Ovary (tissue), 10 donors: ENCODE measurements at places on chromosomes 16 and 17. TPM values are rescaled to one million over a fixed set of nuclear protein-coding genes. Genes with fewer than 3 reads are reported as not detected.
A peak's percentile ranks its signal among the peaks of the same experiment; 100 is the strongest.

DNA sequence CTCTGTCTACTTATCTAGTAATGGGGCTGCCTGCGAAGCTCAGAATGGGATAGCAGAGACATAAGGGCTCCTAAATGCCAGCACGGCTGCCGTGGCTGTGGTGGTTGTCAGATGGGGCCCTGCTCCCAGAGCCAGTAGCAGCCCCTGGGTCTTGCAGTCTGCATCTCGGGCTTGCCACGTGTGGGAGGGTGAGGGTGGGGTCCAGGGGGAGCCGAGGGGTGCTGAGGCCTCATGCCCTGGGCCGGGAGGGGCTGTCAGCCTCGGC lies 88.8 kb upstream of the GSE1 start:
- no peak overlapping the region for H3K27ac ChIP-seq
- no peak overlapping the region for H3K4me3 ChIP-seq
- no peaks in the 10 kb centered on the region for H3K36me3 ChIP-seq
- DNase-seq = no peak

- peaks cover 2% of the 10 kb centered on the region for H3K4me1 ChIP-seq
- no peak for DNase-seq
- H3K36me3 ChIP-seq = no peaks in the 10 kb centered on the region
- H3K27ac ChIP-seq = no peak overlapping the region
- H3K4me3 ChIP-seq = no peak overlapping the region
Observed at GRCh38 chr16:48441863-48442279, 56.7 kb upstream of the SIAH1 start.

- peak overlapping the region; percentile 86 for H3K27ac ChIP-seq
- H3K36me3 ChIP-seq = no peaks in the 10 kb centered on the region
- peak overlapping the region; percentile 83 for H3K4me3 ChIP-seq
- no peaks in the 10 kb centered on the region for H3K27me3 ChIP-seq
- DNase-seq = no peak
Observed at GRCh38 chr17:67365738-67366192, 612 bp downstream of the PSMD12 start.

DNA sequence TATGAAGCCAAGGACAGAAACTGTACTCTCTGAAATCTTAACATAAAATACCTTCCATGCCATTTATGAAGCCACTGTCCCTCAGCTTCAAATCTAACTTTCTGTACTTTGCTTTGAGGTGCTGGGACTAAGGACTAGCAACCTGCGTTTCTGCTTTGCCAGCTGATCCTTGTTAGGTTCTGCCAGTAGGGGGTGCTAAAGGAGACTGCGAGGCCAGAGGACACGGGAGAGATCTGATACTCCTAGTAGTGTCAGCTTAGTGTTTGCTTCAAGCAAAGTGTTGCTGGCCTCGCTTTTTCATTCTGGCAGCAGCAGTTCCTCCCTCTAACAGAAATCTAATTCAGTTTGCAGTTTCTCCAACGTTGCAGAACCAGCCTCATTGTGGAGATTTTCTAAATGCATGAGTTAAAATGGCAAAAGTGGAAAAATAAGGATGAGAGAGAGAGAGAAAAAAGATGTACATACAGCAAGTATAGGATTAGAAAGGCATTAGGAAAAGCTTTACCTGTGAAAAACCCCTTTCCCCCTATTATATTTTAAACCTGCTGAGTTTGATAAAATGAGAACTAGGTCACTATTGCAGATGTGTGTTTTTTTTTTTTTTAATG lies 297.5 kb downstream of the CA10 start:
- no peak for DNase-seq
- no peaks in the 10 kb centered on the region for H3K4me1 ChIP-seq

DNA sequence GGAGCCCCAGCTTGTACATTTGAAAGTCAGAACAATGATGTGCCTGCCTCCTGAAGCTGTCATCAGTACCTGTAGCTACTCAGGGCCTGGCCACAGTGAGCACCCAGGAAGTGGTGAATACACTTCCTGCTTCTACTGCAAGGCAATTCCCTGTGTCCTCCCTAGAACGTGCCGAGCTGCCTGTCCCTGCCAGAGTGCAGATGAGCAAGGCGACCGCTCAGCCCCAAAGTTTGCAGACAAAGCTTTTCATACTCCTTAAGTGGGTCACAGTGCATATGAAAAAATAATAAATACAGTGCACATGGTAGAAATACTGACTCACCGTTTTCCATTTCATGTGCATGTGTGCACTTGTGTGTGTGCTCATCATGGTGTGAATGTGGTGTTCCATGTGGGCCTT lies 77.3 kb downstream of the MPRIP start:
- peaks cover 49% of the 10 kb centered on the region for H3K4me1 ChIP-seq
- peak overlapping the region; percentile 60 for H3K27ac ChIP-seq
- DNase-seq = no peak
- H3K4me3 ChIP-seq = no peak overlapping the region
- no peaks in the 10 kb centered on the region for H3K36me3 ChIP-seq
- H3K27me3 ChIP-seq = no peaks in the 10 kb centered on the region

DNA sequence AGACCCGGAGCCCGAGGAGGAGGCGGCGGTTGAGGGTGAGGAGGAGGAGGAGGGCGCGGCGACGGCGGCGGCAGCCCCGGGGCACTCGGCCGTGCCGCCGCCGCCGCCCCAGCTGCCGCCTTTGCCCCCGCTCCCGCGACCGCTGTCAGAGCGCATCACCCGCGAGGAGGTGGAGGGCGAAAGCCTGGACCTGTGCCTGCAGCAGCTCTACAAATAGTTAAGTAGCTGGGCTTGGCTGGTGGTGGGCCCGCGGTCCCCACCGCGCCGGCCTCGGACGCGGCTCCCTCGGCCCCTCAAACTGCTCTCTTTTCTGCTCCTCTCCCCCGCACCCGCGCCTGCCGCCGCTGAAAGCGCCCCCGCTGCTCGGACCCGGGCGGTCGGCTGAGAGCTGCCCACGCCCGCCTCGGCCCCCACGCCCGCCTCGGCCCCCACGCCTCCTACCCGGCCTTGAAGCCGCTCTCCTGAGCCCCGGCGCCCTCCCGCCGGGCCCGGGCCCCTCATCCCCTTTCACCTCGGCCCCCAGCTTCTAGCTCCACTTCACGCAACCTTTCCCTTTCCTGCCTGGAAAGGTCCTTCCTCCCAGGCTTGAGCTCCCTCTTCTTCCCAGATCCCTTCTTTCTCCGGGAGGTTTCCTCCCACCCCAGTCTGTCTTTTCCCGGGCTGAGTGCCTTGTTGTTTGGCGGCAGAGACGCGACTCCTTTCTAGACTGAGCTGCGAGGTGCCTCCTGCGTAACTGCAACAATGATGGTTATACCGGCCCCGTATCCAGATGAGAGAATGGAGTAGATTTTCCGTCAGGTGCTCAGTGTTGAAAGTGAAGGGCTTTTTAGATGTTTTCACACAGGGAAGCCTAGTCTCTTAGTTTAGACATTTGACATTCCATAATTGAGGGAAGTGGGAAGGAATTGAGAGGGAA lies 850 bp downstream of the PPM1E start:
- H3K36me3 ChIP-seq = no peaks in the 10 kb centered on the region
- H3K27me3 ChIP-seq = no peaks in the 10 kb centered on the region
- no peak overlapping the region for H3K27ac ChIP-seq
- peak overlapping the region; percentile 37 for H3K4me3 ChIP-seq
- H3K4me1 ChIP-seq = peaks cover 4% of the 10 kb centered on the region

DNA sequence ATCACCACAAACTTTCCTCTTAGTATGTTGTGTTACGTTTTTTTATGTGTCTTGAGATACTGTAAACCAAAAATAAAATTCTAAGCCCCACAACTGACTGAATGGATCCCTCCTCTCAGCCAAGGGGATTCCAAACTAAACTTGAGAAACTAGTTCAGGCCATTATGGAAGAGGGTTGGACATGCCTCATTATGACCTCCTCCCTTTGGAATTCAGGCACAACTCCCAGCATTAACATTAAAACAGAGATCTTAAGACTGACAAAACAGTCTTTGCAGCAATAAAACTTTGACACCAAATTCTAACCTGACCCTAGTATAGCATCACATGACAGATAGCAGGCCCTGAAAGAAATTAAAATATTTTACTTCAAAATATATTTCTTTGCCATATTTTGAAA lies 51.1 kb upstream of the SLC47A1 start:
- no peak for DNase-seq
- no peaks in the 10 kb centered on the region for H3K36me3 ChIP-seq
- H3K27me3 ChIP-seq = no peaks in the 10 kb centered on the region
- no peak overlapping the region for H3K4me3 ChIP-seq
- no peaks in the 10 kb centered on the region for H3K4me1 ChIP-seq

- H3K27ac ChIP-seq = no peak overlapping the region
- no peaks in the 10 kb centered on the region for H3K36me3 ChIP-seq
Observed at GRCh38 chr16:83992624-83993023, 24.6 kb downstream of the NECAB2 start.

- H3K27me3 ChIP-seq = no peaks in the 10 kb centered on the region
- H3K4me3 ChIP-seq = no peak overlapping the region
Observed at GRCh38 chr17:78526231-78527025, 50.8 kb downstream of the DNAH17 start.

DNA sequence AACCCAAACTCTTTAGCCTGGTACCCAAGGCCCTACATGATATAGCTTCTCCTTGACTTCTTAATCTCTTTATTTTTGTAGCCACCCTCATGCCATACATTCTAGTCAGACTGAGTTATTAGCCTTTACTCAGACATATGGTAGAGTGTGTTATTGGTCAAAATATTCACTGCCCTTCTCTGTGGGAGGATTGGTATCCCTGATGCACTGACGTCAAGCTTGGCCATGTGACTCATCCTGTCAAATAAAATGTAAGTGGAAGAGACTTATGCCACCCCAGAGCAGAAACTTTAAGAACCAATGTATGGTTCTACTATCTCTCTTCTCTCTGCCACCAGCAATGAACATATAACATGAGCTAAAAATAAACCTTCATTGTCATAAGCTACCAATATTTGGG lies 12.2 kb upstream of the BEAN1 start:
- H3K4me1 ChIP-seq = no peaks in the 10 kb centered on the region
- no peak for DNase-seq
- H3K27ac ChIP-seq = no peak overlapping the region
- no peak overlapping the region for H3K4me3 ChIP-seq
- H3K27me3 ChIP-seq = no peaks in the 10 kb centered on the region

DNA sequence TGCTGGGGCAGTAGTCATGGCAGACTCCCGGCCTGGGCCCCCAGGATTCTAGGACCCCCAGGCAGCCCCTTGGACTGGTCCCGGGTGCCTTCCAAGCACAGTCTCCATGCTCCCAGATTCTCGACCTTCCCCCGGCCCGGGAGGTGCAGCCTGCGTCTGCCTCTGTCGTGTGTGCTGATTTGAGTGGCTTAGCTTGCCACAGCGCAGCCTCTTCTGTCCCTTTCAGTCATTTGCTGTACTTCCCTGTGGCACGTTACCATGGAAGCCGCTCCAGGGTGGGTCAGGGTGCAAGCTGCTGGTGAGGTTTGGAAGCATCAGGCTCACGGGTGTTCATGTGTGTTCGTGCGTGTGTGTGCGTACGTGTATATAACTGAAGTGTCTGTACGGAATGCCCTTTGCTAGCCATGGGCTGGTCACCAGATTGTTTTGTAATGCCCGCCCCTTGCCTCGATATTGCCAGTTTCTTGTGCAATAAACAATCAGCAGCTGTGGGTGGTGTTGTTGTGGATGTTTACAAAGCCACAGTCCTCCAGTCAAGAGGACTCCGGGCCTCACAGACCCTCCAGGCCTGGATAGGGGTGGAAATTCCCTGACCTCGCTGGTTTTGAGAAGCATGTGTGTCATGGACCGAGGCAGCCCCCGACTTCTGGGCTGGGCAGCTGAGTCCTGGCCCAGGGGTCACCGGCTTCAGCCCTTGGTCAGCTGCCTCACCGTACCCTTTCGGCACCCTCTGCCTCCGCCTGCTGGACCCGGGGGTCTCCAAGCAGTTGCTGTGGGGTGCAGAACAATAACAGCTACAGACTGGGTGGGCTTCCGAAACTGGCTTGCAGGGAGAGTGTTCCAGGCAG lies 9.7 kb upstream of the CLEC18A start:
- no peaks in the 10 kb centered on the region for H3K4me1 ChIP-seq
- H3K36me3 ChIP-seq = no peaks in the 10 kb centered on the region
- no peak overlapping the region for H3K4me3 ChIP-seq
- no peak for DNase-seq

- no peak overlapping the region for H3K27ac ChIP-seq
- H3K4me3 ChIP-seq = no peak overlapping the region
- H3K36me3 ChIP-seq = no peaks in the 10 kb centered on the region
- peaks cover 8% of the 10 kb centered on the region for H3K4me1 ChIP-seq
Observed at GRCh38 chr16:71630808-71631207, 4.8 kb downstream of the MARVELD3 start.

DNA sequence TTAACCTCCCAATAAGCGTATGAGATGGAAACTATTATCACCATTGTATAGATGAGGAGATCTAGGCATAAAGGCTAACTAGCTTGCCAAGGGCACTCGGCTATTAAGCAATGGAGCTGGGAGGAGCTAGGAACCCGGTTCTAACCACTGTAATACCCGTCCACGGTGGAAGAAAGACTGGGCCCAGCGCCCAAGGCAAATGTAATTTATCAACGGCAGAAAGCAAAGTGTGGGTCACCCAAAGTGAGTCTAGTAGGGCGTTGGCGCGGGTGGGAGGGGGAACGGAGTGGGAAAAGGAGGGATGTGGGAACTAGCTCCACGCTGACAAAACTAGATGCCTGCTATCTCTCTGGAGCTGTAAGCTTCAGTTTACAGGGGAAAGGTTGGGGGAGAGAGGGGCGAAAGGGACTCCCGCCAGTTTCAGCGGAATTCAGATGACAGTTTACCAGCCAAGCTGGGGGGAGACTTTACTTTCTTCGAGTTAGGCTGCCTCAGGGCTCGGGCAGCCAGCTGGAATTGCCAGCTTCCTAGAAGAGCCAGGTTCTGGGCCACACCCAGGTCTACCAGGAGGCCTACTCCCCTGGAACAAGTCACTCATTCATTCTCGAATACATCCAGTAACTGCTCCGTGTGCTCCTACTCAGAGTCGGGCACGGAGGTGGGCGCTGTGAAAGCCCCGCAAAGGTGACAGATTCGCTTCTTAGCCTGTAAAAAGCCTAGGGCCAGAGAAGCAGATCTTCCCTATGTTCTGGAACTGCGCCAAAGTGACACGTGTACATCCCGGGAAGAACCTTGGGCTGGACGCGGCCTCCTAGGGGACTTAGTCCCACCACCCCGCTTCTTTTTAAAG lies 837 bp downstream of the LRRC59 start:
- DNase-seq = peak; percentile 47
- peaks cover 5% of the 10 kb centered on the region for H3K4me1 ChIP-seq
- H3K4me3 ChIP-seq = peak overlapping the region; percentile 95
- H3K27me3 ChIP-seq = no peaks in the 10 kb centered on the region

- DNase-seq = no peak
- H3K27ac ChIP-seq = no peak overlapping the region
- no peaks in the 10 kb centered on the region for H3K27me3 ChIP-seq
Observed at GRCh38 chr16:8375232-8375587, 215.1 kb downstream of the TMEM114 start.

GRCh38 chr17:65559461-65559803 lies 2.0 kb downstream of the AXIN2 start:
- H3K36me3 ChIP-seq = no peaks in the 10 kb centered on the region
- H3K27ac ChIP-seq = peak overlapping the region; percentile 96

Gene ATP2A1
- 0.41 TPM for total RNA-seq

Gene SUPT4H1
- total RNA-seq = 47.1 TPM

Gene SALL1
- total RNA-seq = 6.7 TPM

Gene MT4
- not detected for total RNA-seq

Gene C16orf78
- not detected for total RNA-seq

Gene SLC13A5
- 0.57 TPM for total RNA-seq

Gene PARD6A
- total RNA-seq = 7.5 TPM

Gene NSF
- 30.7 TPM for total RNA-seq

Gene HAS3
- 2.4 TPM for total RNA-seq

Gene RPRML
- total RNA-seq = not detected

Gene FBXW10B
- not detected for total RNA-seq

Gene POLG2
- 16.6 TPM for total RNA-seq

Gene PRSS36
- total RNA-seq = 1.4 TPM

Gene CCR7
- total RNA-seq = 2.5 TPM
